ENCODE measurements at places on chromosomes 5 and 9.

- no peak for DNase-seq
Measured at GRCh38 chr9:35700031-35700430, 10.3 kb upstream of the TPM2 start.

DNA sequence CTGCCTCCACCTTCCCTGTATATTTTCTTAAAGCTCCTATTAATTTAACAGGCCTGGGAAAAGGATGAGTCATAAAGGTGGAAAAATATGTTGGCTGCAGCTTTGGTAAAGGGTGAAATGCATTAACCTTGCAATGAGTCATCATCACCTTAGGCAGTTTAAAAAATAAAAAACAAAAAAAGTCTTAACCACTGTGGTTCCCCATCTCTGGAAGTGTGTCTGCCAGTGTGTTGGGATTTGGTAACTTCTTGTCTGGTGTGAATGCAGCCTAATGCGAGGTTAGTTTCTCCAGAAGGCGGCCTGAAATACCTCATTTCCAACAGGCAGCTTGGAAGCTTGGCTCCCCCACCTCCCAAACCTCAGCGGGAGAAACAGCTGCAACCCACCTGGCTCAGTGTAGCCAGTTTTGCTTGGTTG lies 265.3 kb upstream of the GAS1 start:
- no peak for DNase-seq

DNA sequence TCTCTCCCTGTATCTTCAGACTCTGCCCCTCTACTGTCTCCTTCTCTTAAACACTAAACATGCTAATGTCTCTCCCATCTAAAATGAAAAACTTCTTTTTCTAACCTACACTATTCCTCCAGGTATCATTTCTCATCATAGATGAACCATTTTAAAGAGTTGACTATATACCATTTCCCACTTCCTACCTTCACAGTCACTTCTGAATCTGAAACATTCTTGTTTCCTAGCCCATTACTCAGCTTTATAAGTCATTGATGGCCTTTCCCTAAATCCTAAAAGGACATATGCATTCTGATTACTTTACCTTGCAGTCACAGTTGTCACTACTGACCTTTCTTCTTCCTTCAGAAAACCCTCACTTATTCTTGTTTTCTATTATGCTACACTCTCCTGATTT lies 118.2 kb downstream of the SSBP2 start:
- no peak for DNase-seq

GRCh38 chr9:94649100-94649819 lies 9.9 kb upstream of the FBP1 start:
- no peak for DNase-seq

DNA sequence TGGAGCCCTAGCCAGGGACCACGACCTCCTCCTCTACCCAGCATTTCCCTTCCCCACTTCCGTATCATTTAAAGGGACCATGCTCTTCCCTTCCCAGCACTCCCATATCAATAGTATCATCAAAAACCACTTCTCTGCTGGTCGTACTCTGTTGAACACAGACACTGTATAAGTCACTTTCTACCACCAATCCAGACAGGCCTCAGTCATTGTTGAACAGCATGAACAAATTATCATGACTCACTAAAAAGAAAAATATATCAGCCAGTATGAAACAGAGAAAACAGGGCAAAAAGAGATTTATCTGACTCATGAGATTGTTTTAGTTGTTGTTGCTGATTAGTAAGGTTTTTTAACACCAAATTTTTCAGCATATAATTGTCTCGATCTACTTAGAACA lies 89.8 kb downstream of the CDKN2A start:
- no peak for DNase-seq

- no peak for DNase-seq
Measured at GRCh38 chr5:10581867-10582511, 18.1 kb downstream of the ANKRD33B start.

DNA sequence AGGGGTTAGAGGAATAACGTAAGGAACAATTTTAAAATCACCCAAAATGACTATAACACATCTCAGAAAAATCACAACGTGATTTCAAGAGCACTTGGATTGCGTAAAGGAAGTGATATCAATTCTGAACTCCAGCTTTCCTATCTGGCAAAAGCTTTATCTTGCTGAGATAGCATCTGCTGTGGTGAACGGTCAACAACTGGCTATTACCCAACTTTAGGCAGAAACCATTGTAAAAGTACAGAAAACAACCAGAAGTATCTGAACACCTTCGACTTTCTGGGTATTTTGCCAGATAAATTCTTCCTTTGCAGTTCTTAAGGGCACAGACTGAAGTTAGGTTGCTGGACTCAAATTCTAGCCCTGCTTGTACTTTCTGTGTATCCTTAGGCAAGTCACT lies 9.2 kb downstream of the ABLIM3 start:
- DNase-seq: no peak

DNA sequence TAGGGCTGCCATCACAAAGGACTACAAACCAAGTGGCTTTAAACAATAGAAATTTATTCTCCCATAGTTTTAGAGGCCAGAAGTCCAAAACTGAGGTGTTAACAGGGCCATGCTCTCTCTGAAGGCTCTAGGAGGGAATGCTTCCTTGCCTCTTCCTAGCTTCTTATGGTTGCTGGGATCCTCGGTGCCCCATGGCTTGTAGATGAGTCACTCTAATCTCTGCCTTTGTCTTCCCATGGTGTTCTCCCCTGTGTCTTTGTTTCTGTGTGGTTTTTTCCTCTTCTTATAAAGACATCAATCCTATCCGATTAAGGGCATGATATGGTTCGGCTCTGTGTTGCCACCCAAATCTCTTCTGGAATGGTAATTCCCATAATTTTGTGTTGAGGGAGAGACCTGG lies 178.8 kb upstream of the NREP start:
- no peak for DNase-seq

DNA sequence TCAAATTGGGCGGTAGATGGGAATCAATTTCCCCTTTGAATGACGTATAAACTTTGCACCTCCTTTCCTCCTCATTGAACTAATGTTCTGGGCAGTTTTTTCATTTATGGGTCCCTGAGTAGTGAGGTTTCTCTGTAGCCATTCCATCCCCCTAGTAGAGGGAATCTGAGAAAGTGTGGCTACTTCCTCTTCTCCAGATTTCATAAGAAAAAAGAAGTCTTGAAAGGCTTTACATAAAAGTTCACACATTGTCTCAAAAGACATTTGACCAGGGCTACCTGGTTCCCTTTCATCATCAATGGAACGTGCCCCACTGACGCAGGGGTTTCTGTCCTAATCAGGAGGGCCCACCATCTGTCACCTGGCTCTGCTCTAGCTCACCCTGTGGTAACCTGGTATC lies 57.3 kb downstream of the CTSL start:
- no peak for DNase-seq

DNA sequence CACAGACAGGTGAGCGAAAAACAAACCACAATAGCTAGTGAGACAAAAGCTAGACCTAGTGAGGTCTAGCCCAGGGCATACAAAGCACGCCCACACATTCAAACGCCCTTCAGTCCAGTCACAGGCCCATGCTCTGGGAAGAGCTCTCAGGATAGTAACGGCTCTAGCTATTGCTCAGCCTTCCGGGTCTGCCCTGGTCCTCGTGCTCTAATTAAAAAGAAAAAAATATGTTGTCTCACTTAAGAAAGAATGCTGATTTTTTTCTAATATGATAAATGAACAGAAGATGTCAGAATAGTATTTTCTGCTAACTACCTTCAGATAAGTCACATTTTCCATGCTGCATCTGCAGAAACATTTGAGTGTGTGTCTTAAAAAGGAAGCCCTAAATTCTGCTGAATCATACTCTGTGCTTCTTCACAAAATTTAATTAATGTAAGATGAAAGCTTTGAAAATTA lies 94.5 kb downstream of the PLPP1 start:
- peak; percentile 36 for DNase-seq

- DNase-seq: no peak
Measured at GRCh38 chr9:84993105-84993504, 323.6 kb downstream of the NTRK2 start.

DNA sequence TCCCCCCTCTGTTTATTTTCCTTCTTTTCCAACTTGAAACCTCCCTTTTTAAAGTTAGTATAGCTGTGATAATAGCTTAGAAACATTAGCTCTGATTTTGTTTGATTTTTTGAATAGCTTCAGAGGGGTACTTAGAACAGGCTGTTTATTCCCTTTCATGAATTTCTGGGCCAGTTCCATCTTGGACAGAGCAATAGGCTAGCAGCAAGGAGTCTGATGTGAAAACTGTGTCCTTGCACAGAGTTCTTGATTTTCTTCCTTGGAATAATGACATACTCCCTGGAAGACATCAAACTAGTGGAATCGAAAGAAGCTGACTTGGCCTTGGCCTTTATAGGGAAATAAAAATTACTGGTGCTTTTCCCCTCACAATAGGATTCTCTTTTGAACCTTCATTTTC lies 32.9 kb downstream of the NTRK2 start:
- no peak for DNase-seq

DNA sequence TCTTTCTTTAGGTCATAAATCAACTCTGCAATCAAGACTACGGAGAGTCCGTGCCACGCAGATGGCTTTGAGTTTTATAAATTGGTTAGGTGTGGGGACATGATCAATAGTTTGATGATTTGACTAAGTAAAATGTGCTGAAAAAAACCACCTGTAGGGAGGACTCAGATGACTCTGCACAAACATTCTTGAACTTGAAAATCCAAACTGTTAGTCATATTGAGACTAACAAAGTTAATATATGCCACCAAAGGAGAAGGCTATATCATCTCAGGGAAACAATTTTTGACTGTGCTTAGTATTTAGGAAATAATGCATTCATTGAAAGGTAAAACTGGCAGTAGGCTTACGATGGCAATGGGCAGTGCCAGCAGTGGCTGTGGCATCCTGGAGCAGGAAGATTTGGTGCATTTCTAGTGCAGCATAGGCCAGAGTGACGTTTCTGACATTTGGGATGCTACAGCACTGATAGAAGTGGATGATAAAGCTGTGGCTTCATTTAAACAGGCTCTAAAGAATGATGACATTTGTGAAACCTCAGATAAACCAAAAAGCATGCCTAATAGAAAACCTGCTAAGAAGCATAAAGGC lies 291.1 kb downstream of the MLLT3 start:
- no peak for DNase-seq

DNA sequence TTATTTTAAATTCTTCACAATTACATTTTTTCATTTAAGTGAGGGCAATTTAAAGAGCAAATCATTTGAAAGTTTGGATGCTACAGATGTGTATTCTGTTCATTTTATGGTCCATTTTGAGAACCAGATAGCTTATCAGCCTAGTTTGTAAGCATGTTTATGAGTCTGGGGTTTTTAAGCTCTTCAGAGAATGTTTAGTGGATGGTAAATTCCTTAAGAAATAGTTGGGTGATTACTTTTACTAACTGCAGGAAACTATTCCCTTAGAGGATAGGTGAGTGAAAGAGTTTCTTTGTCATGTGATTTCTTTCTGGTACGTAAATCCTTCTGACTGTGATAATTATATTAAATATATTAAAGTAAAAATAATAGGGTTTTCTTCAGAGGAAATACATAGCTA lies 17.6 kb downstream of the RASGRF2 start:
- DNase-seq: no peak

- no peak for DNase-seq
Measured at GRCh38 chr9:122562134-122562760, 9.3 kb downstream of the OR1N2 start.

GRCh38 chr5:154756868-154757813 lies 2.0 kb downstream of the LARP1 start:
- DNase-seq: peak; percentile 64

DNA sequence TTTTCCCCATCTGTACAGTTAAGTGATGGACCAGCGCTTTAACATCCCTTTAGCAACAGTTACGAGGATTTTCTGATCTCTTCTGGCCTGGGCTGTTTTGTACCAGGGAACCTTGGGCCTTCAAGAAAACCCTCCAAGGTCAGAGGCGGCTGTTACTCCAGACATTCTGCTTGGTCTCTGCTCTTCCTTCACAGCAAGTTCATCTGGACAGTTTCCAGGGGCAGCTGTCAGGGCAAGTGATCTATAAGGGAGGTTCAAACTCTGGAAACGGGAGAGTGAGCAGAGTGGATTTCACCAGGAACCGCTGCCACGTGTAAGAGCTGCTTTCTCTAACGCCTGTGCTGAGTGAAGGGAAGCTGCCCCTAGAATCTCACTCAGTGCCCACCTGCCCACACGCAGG lies 36.7 kb downstream of the ZNF618 start:
- no peak for DNase-seq

DNA sequence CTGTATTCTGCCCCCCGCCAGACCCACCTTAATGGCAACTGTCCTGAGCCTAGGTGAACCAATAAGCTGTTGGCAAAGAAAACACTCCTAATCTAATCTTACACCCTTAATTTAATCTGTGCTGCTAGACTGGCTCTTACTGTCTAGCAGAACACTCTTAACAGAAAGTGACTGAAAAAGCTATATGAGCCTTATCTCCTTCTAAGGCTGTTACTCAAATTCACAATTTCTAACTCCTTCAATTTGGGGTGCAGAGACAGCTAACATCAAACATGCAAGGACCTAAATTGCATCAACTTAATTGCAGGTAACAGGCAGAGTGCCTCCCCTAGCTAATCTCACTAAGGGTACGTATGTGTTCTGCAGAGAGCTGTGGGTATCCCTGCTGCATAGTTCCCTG lies 49.5 kb upstream of the MAP1B start:
- no peak for DNase-seq

GRCh38 chr9:101463397-101463796 lies 27.8 kb upstream of the ALDOB start:
- no peak for DNase-seq

GRCh38 chr9:123460091-123460490 lies 104.1 kb downstream of the CRB2 start:
- DNase-seq: no peak

GRCh38 chr5:64487283-64487682 lies 18.5 kb upstream of the RGS7BP start:
- DNase-seq: no peak

DNA sequence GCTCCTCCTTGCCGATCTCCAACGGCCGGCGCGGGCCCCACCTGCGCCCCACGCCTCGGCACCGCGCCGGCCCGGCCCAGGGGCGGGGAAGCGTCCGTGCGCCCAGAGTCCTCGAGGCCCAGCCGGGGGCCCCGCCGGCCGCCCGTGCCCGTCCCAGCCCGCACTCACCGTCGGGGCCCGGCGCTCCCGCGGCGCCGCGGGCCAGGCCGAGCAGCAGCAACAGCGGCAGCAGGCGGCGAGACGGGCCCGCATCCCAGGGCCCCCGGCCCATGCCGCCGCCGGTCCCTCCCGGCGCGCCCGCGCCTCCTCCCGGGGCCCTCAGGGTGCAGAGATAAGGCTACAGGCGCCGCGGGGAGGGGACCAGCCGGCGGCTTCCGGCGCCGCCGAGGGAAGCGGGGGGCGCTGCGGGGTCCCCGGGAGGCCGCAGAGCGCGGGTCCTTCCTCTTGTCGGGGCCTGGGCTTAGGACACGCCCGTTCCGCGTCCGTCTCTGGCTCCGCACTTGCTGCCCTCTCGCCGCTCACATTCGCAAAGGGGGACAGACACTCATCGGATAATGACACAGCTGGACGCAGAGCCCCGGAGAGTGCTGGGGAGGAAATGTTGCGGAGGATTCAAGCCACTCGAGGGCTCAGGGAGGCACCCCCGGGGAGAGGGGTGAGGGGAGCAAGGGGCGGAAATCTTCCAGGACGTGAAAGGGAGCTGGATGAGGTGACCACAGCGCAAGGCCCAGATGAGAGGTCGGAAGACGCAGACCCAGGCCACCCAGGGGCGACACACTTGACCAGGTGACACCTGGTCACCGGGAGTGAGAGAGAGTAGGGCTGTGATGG lies at the start of gene SUSD1:
SUSD1 (minus strand) TSS at position 333 of the 831 bp plus-strand sequence; CDS start at position 271, 62 bp downstream.
- DNase-seq: peak; percentile 9
